Effector memory CD8-positive, alpha-beta T cell (primary cell): ENCODE measurements at places on chromosomes 12 and 14.

GRCh38 chr12:52091869-52092268, 12.4 kb downstream of the SMIM41 start:
- no peak overlapping the region for H3K27ac ChIP-seq
- H3K36me3 ChIP-seq: peaks cover 2% of the 10 kb centered on the region
- no peak overlapping the region for H3K4me3 ChIP-seq
- DNase-seq: no peak
- H3K4me1 ChIP-seq: no peaks in the 10 kb centered on the region

GRCh38 chr14:100841761-100842403, 16.0 kb downstream of the MEG3 start:
- no peak overlapping the region for H3K4me3 ChIP-seq
- no peak overlapping the region for H3K27ac ChIP-seq
- H3K27me3 ChIP-seq: peaks cover 5% of the 10 kb centered on the region
- no peaks in the 10 kb centered on the region for H3K36me3 ChIP-seq
- no peak for DNase-seq
- no peaks in the 10 kb centered on the region for H3K4me1 ChIP-seq

DNA sequence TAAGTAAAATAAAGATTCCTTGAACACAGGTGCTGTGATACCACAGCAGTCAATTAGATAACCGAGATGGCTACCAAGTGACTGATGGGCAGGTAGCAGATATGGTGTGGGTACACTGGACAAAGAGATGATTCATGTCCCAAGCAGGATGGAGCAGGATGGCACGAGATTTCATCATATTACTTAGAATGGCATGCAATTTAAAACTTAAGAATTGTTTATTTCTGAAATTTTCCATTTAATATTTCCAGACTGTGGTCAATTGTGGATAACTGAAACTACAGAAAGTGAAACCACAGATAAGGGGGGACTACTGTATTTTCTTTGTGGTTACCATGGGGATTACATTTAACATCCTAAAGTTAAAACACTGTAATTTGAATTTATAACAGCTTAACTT, 7.5 kb upstream of the ZFP36L1 start:
- peaks cover 14% of the 10 kb centered on the region for H3K36me3 ChIP-seq
- DNase-seq: no peak
- no peaks in the 10 kb centered on the region for H3K27me3 ChIP-seq
- peaks cover 24% of the 10 kb centered on the region for H3K4me1 ChIP-seq
- no peak overlapping the region for H3K4me3 ChIP-seq

- no peaks in the 10 kb centered on the region for H3K27me3 ChIP-seq
- no peak overlapping the region for H3K27ac ChIP-seq
- H3K36me3 ChIP-seq: no peaks in the 10 kb centered on the region
- H3K4me3 ChIP-seq: no peak overlapping the region
- DNase-seq: no peak
Observed at GRCh38 chr14:41960281-41960680, 353.6 kb downstream of the LRFN5 start.

DNA sequence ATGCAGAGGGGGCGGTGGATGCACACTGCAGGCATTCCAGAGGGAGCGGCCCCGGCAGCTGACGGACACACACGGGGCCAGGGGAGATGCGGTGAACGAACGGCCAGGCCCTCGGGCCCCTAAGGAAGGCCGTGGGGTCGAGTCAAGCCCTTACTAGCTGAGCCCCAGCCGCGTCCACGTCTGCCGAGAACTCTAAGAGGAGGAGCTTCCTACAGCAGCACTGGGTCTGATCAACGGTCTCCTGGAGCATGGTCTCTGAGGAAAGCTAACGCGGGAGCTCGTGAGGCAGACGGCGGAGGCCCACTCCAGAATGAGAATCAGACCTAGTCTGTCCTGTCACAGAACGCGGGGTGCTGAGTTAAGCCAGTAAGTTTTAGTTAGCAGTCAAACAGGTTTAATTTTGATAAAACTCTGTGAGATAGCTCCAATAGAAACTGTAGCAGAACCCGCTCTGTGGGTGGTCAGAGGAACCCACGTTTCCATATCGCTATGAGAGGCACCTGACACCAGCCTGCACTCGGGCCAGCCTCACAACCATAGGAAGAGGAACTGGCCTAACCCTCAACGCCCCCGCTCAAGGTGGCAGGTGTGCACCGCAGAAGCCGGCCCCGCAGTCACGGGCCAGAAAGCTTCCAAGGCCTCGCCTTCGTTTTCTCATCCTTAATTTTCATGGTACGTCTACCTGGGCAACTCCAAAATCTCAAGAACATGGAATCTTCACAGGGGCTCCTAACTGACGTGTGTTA, 55.5 kb downstream of the CDC42BPB start:
- peaks cover 4% of the 10 kb centered on the region for H3K36me3 ChIP-seq
- DNase-seq: no peak
- no peak overlapping the region for H3K4me3 ChIP-seq
- H3K27ac ChIP-seq: no peak overlapping the region

DNA sequence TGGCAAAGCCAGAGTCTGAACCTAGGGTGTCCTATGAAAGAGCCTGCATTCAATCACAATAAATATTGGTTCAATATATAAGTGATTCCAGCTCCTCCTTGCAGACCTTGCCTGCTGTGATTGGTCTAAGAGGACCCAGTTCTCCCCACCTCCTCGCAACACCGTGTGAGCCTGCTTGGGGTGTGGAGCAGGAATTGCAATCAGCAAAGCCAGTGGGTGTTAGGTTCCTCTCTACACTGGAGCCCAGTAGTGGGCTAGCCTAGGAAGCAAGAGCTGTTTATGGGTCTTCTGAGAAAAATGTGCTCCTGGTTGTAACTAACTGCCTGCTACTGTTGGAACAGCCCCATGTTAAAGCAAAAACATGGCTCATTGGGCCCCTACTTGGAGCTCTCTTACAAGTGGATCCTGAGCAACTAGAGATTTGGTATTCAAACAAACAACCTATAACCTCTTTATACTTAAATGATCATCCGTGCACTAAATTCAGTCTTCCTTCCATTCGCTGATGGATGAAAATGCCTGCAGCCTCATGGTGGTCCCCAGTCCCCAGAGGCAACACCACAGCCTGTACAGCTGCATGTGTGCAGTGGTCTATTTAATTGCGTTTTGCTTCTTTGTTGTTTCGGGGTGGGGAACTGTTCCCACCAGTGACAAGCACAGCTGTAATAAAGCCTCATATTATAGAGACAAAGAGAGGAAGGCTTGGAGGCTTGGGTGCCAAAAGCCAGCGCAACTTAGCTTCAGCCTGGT, 3.7 kb upstream of the SELPLG start:
- DNase-seq: no peak
- H3K27ac ChIP-seq: peak overlapping the region; percentile 54
- no peaks in the 10 kb centered on the region for H3K27me3 ChIP-seq
- H3K4me1 ChIP-seq: peaks cover 31% of the 10 kb centered on the region

GRCh38 chr12:101782273-101782731, 43.0 kb upstream of the SYCP3 start:
- H3K4me1 ChIP-seq: peaks cover 12% of the 10 kb centered on the region
- peak overlapping the region; percentile 18 for H3K27ac ChIP-seq
- no peak for DNase-seq
- no peak overlapping the region for H3K4me3 ChIP-seq
- peaks cover 38% of the 10 kb centered on the region for H3K36me3 ChIP-seq
- no peaks in the 10 kb centered on the region for H3K27me3 ChIP-seq

DNA sequence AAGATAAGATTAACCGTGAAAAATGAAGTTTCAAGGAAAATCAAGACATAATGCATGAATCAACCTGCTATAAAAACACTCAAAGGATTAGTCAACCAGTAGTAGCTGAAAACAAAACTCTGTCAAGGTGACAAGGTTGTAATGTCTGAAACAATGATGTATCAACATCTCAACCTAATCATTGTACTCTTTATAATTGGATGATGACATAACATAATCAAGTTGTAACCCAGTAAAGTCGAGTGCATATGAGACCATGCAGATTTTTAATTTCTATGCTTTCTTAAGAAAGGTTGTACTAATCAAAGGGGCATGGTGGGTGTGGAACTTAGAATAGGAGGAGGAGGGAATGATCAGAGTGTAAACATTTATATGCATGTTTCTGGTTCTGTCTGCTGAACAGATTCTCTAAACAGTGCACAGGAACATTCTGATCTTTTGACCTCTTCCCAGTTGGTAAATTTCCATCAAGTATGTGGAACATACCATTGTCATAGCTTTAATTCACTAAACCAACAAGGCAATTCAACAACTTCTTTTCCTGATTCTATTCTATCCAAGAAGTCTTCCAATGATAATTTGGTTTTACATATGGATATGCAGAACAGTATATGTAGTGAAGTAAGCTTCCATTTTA, 253.7 kb downstream of the TTC6 start:
- no peak for DNase-seq
- H3K36me3 ChIP-seq: no peaks in the 10 kb centered on the region
- H3K27me3 ChIP-seq: peaks cover 6% of the 10 kb centered on the region
- no peak overlapping the region for H3K27ac ChIP-seq

DNA sequence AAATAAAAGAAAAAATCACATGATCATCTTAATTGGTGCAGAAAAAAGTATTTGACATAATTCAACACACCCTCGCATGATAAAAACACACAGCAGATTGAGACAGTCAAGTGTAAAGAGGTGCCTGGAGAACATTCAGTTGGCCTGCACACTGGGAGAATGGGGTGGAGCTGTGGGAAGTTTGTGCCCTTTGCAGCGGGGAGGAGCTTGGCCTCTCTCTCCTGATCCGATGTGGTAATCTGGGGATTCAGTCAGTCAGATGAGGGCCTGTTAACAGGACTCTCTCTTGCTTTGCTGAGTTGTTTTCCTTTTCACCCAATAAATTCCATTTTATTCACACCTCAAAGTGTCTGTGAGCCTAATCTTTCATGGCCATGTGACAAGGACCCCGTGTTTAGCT, 5.9 kb downstream of the SERPINA6 start:
- H3K27ac ChIP-seq: no peak overlapping the region
- H3K4me1 ChIP-seq: no peaks in the 10 kb centered on the region
- no peak for DNase-seq

GRCh38 chr12:53461059-53461458, 9.2 kb downstream of the PCBP2 start:
- H3K27ac ChIP-seq: no peak overlapping the region
- H3K27me3 ChIP-seq: no peaks in the 10 kb centered on the region
- no peak overlapping the region for H3K4me3 ChIP-seq
- H3K4me1 ChIP-seq: peaks cover 36% of the 10 kb centered on the region
- H3K36me3 ChIP-seq: peaks cover 100% of the 10 kb centered on the region
- DNase-seq: no peak

DNA sequence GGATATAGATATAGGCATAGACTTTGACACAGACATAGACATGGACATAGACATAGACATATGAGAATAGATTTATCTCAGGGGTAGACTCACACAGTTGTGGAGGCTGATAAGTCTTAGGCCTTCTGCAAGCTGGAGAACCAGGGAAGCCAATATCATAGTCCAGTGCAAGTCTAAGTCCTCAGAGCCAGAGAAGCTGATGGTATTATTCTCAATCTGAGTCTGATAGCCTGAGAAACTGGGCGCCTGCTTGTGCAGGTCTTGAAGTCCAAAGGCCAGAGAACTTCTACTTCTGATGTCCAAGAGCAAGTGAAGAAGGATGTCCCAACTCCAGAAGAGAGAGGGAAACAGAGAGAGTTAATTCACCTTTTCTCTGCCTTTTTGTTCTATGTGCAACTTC, 476.5 kb downstream of the SLC6A15 start:
- H3K4me1 ChIP-seq: no peaks in the 10 kb centered on the region
- H3K4me3 ChIP-seq: no peak overlapping the region
- no peaks in the 10 kb centered on the region for H3K36me3 ChIP-seq
- DNase-seq: no peak

GRCh38 chr14:22973217-22974032, 8.9 kb downstream of the AJUBA start:
- peaks cover 18% of the 10 kb centered on the region for H3K27me3 ChIP-seq
- DNase-seq: peak; percentile 32
- no peak overlapping the region for H3K27ac ChIP-seq
- H3K4me1 ChIP-seq: no peaks in the 10 kb centered on the region

GRCh38 chr12:30902001-30902400, 24.5 kb upstream of the TSPAN11 start:
- no peak overlapping the region for H3K27ac ChIP-seq
- no peak for DNase-seq
- H3K4me1 ChIP-seq: no peaks in the 10 kb centered on the region
- no peak overlapping the region for H3K4me3 ChIP-seq
- no peaks in the 10 kb centered on the region for H3K36me3 ChIP-seq
- H3K27me3 ChIP-seq: peaks cover 27% of the 10 kb centered on the region

DNA sequence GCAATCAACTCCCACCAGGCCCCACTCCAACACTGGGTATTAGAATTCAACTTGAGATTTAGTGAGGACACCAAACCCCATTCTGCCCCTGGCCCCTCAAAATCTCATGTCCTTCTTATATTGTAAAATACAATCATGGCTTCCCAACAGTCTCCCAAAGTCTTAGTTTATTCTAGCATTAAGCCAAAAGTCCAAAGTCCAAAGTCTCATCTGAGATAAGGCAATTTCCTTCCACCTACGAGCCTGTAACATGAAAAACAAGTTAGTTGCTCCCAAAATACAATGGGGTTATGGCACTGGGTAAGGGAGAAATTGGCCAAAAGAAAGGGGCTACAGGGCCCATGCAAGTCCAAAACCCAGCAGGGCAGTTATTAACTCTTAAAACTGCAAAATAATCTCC, 46.6 kb upstream of the TMTC1 start:
- no peak overlapping the region for H3K27ac ChIP-seq
- no peaks in the 10 kb centered on the region for H3K27me3 ChIP-seq
- no peak overlapping the region for H3K4me3 ChIP-seq
- no peak for DNase-seq
- no peaks in the 10 kb centered on the region for H3K4me1 ChIP-seq

DNA sequence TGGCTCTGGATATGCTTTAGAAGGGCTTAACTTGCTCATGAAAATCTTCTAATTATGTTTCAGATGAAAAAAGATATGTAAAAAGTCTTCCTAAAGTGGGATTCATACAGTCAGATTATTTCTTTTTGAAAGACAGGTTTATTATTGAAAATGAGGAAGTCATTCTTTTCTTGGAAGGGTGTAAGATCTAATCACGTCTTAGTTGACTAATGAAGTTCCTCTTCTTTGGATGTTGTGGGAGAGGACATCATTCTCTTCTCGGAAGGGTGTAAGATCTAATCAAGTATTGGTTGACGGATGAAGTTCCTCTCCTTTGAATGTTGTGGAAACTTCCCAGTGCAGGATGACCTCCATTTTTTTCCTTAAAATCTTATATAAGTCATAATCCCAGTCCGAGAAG, 74.9 kb downstream of the ALG10 start:
- peaks cover 6% of the 10 kb centered on the region for H3K27me3 ChIP-seq
- H3K4me3 ChIP-seq: no peak overlapping the region
- H3K36me3 ChIP-seq: no peaks in the 10 kb centered on the region

- H3K27ac ChIP-seq: peak overlapping the region; percentile 68
- no peak overlapping the region for H3K4me3 ChIP-seq
- no peak for DNase-seq
- peaks cover 94% of the 10 kb centered on the region for H3K4me1 ChIP-seq
- peaks cover 23% of the 10 kb centered on the region for H3K36me3 ChIP-seq
- H3K27me3 ChIP-seq: no peaks in the 10 kb centered on the region
Observed at GRCh38 chr12:104486943-104487819, 30.4 kb downstream of the CHST11 start.
